Stimulated activated CD4-positive, alpha-beta T cell treated with anti-CD3 and anti-CD28 coated beads, TNF-alpha, amount 100 ng/mL, for 1 hour (primary cell): ENCODE measurements at places on chromosomes 7 and 10.

- DNase-seq = no peak
Observed at GRCh38 chr10:72260976-72261783, 12.5 kb upstream of the DDIT4 start.

GRCh38 chr10:15860692-15861201 lies 440 bp upstream of the MINDY3 start:
- DNase-seq = no peak

GRCh38 chr7:115548756-115549155 lies 481.8 kb downstream of the TFEC start:
- DNase-seq = no peak

GRCh38 chr7:16514271-16514670 lies 12.4 kb upstream of the LRRC72 start:
- no peak for DNase-seq

GRCh38 chr10:128529225-128529624 lies 403.0 kb upstream of the MKI67 start:
- no peak for DNase-seq

DNA sequence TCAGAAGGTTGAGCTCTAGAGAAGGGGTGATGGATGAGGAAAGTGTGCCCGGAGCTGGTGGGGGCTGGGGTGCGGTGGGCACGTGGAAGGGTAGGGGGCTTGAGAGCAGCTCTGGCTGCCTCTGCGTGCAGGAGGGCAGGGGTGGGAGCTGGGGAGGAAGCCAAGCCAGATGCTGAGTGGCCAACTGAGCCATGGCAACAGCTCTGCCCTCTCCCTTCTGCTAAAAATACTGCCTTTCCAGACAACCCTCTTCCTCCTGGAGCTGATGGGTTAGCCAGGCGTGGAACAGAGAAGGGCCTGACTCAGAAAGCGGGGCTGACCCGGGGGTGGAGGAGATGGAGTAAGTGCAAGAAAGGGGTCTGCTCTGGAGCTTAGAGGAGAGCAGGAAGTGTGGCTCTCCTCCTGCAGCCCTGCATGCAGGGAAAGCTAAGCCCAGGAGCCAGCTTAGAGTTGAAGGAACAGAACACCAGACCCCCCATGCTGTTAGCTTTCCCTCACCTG lies 114.6 kb upstream of the AGK start:
- no peak for DNase-seq

GRCh38 chr10:77349226-77349625 lies 288.4 kb downstream of the KCNMA1 start:
- no peak for DNase-seq

GRCh38 chr10:99520040-99520846 lies 12.5 kb upstream of the NKX2-3 start:
- DNase-seq = no peak

DNA sequence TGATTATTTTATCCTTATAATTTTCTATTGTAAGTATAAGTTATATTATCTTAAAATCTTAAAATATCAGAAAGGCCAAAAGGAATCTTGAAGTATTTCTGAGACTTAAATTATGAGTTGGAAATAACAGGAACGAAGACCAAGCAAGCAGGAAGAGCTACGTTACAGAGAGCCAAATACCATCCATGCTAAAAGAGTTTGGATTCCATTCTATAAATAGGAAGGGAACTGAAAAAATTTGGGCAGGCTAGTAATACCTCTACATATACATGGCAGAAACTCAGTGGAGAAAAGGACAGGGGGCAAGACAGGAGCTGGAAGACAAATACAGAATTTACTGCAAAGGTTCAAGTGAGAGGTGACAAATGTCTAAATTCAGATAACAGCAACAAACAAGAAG lies 16.7 kb downstream of the ITGB1 start:
- no peak for DNase-seq

- no peak for DNase-seq
Observed at GRCh38 chr7:131027287-131027773, 293.3 kb upstream of the KLF14 start.

- no peak for DNase-seq
Observed at GRCh38 chr10:101014230-101014884, 14.7 kb downstream of the LZTS2 start.

DNA sequence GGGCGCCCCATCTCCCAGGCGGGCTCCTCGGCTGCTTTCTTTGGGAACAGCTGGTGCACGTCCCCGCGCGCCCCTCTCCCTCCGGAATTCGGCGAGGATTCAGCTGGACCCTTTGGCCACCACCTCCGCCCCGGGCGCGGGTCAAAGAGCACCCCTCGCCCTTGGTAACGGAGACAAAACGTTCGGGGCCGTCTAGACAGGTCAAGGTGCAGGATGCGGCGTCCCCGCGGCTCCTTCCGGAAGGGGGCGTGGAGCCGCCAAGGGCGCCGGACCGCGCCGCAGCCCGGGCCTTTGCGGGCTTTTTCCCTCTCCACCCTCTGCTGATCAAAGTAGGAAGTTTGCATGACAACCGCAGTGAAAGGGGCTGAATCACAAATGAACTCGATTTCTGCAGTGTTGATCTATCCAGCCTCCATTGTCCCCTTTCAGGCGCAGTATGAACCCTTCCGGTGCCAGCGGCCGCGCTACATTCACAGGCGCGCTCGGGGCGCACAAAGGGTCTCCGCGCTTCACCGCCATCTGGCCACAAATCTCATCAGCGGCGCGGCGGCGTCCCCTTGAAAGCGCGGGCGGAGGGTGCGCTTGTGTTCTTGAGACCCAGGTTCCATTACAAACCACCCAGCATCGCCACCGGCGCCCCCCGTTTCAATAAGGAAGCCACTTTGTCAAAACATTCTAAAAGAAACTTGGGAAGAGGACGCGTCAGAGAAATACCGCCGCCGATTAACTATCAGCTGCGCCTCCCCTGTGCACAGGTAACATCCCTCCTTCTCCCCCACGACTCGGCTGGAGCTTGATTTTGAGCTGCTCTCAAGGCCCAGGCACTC lies 36.4 kb downstream of the CNPY1 start:
- no peak for DNase-seq

GRCh38 chr7:157564517-157565177 lies 227.8 kb downstream of the DNAJB6 start:
- DNase-seq = no peak

GRCh38 chr7:45072131-45073030 lies 16.4 kb downstream of the NACAD start:
- DNase-seq = no peak

- no peak for DNase-seq
Observed at GRCh38 chr7:13984061-13984460, 5.4 kb downstream of the ETV1 start.

DNA sequence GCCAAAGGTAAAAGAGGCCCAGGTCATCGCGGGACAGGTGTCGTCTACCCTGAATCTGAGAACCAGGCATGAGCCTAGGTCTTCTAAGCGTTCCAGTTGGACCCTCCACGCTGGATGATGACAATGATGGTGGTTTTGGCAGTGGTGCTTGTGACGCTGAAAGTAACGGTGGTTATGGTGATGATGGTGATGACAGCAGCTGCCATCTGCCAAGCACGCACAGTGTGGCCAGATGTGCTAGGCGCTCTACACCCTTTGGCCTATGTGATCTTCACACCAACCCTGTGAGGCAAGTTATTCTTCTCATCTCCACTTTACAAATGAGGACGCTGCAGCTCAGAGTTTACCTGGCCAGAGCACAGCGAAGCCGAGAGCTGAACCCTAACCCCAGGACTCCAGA lies 93.9 kb downstream of the FAM53B start:
- no peak for DNase-seq

DNA sequence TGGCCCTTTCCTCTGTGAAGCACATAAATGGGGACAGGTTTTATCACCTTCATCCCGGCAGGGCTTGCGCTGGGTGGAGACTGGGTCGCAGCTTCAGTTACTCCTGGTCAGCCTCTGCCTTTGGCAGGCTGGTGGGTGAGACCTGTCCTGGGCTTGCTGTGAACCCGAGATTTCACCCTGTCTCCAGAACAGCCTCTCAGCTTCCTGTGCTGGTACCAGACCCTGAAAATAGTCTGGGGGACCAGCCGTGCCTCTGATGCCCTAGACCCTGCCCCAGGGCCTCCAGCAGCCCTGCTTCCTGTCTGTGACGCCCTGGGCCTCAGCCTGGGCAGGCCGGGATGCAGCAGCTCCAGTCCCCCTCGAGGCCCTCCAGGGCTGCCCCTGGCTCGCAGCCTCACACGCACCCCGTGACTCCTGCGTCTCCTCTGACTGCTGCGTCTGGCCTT lies 13.2 kb upstream of the PWWP2B start:
- no peak for DNase-seq

DNA sequence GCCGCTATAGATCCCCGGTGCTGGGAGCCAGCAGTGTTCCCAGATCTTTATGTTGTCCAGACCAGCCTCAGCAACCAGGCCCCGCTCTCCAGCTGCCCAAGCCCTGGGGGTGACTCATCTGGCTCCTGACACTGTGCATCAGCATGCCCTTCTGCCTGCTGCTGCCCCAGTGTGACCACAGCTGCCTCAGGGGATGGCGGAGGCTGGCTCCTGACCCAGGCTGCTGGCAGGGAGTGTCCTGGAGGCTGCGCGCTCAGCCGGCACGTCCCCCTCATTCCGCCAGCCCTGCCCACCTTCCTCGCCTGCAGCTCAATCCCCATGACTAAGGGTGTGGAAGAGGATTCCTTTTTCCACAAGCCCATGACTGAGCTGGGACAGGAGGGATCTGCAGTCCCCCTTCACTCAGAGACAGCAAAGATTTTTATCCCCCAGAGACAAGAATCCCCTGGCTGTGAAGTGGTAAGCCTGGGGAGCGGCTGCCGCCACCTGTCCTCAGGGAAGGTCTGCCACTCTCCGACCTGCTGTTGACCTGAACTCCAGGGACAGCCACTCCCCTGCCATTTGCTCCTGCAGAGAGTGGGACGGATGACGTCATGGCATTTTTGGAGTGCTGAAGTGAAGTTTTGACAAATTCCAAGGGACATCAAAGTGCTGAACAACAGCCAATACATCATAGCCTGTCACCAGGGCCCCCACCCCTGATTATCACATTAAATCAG lies 182.8 kb upstream of the BMPER start:
- DNase-seq = no peak

- DNase-seq = no peak
Observed at GRCh38 chr7:128833148-128833945, 3.1 kb downstream of the FLNC start.

DNA sequence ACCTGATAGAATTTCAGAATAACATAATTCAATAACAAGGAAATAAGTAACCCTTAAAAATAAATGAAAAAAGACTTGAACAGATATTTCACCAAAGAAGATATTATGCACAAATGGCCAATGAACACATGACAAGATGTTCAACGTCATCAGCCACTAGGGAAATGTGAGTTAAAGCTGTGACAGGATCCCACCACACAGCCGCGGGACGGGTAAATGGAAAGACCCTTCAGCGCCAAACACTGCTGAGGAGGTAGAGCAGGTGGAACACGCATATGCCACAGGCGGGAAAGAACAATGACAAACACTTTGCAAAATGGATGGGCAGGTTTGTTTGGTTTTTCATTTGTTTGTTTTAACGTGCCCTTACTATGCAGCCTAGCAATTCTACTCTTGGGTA lies 86.1 kb upstream of the RNF32 start:
- no peak for DNase-seq
